ENCODE measurements at places on chromosomes 1 and 21.

DNA sequence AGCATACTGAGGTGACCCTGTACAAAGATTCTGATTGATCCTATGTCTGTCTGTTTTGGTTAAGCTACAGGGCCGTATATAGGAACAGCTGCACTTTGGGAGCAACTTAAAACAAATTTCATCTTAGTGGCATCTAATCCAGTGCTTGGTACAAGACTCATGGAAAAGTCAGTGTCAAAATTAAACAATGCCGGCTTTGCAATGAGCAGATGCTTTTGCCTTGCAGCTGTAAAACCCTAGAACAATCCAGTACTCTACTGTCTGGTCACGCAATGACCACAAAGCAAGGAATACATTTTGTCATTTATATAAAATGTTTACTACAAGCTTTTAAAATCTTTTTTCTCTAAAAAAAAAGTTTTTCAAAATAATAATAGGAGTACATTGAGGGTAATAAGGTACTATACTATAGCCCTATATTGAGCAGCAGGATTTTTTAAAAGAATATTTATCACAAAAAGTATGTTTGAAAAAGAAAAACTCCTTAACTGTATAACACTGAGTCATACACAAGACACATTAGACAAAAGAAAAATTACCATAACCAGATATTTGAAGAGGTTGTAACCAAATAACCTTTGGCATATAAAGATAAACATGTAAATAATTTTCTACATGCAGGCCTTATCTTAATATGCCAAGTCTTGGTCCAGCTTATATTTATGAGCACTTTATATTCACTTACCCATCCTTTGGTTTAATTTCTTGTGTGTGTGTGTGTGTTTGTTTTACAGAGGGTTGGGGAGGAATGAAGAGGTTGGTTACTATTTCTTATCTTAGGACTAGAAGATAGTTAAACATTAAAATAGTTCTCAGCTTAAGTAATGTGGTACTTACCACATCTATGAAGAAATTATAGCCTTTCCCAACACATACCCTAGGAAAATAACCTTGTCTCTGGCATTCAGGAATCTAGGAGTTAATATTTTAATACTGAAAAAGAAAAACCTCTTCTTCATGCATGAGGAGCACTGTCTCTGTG is 262.3 kb downstream of the FAF1 start:
- DNase-seq: no peak

DNA sequence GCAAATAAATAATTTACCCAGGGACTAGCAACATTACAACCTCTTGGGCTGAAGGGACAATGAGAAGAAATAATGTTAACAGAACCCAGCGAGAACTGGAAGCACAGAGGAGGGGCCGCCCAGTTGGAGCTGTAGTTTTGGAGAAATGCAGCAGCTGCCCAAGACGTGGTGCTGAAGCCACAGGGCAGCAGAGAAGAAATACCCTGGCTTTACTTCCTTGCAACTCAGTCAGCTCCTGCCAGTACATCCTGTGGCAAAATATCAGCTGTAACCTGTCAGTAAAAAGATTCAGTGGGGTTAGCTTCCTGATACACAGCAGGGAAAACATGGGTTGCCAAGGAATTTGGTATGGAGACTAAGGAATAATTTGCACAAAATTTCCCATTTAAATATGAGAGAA is 283.6 kb upstream of the USP25 start:
- DNase-seq: no peak

- DNase-seq: no peak
Observed at GRCh38 chr21:31558189-31558961, 101.1 kb upstream of the SOD1 start.

- no peak for DNase-seq
Observed at GRCh38 chr1:230262867-230263567, 163.1 kb downstream of the PGBD5 start.

GRCh38 chr1:25110036-25110435 is 122.3 kb downstream of the SYF2 start:
- no peak for DNase-seq

DNA sequence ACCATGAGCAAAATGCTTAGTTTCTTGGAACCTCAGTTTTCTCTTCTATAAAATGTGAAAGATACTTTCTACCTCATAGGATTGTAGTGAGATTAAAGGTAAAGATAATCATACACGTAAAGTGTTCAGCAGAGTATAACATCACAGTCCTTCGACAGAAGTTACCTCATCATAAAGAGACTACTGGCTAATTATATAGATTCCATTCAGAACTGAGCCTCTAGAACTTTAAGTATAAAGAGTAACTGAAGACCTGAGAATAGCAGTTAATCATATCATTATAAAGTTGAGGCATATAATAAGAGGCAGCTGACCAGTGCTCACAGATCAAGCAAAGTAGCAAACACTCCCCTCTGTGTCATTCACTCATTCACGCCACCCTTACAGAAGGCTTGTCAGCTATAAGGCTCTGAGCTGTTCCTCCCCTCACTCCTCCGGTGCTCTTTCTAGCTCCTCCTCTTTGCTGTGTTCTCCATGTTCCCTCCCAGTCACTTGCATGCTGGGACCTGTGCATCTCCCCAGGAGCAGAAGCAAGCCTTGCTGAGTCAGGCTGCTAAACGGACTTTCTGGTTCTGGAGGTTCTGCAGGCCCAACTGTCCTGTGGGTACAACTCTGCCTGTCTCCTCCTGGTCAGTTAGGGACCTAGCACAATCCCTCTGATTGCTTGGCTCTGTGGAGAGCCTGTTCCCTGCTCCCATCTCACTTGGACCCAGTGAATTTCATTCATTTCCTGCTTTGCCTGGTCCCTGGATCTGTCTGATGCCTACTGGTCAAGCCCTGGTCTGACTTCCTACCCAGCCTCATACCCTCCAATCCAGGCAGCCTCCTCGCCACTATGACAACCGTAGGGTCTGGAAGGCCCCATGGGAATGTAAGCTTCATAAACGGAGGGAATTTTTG is 28.3 kb upstream of the LY9 start:
- DNase-seq: no peak

GRCh38 chr1:35062518-35063196 is 16.5 kb upstream of the ZMYM1 start:
- DNase-seq: no peak

- peak; percentile 54 for DNase-seq
Observed at GRCh38 chr21:42309753-42310213, 5.4 kb downstream of the TFF3 start.
